ENCODE measurements at places on chromosomes 5 and 9.

DNA sequence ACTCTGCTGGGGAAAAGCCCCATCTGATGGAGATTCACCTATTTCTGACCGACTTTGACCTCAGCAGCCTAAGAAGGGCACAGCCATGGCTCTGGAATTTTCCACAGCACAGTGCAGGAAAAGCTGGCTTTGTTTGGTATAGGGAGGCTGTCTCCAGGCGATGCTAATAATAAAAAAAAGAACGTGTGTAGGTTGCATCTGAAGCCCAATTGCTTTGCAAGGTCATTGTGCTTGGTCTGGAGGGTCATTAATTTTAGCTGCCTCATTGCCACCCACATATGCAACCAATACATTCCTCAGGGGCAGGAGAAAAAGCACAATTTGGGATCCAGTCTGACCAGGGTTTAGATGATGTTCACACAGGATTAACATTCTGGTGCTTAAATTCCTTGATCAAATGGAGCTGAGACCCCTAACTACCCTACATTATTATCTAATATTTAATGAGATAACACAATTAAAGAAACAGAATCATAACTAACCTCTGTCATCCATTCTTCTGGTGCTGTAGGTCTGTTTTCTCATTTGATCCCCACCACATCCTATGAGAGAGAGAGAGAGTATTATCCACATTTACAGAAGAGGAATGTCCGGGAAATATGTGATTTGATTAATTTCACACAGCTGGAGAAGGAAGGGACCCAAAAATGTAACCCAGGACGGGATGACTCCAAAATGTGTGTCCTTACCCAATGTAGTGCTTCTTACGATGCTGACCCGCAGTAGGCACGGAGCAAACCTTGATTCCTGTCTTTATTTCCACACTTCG is 175.9 kb downstream of the RFK start:
- no peak for DNase-seq

DNA sequence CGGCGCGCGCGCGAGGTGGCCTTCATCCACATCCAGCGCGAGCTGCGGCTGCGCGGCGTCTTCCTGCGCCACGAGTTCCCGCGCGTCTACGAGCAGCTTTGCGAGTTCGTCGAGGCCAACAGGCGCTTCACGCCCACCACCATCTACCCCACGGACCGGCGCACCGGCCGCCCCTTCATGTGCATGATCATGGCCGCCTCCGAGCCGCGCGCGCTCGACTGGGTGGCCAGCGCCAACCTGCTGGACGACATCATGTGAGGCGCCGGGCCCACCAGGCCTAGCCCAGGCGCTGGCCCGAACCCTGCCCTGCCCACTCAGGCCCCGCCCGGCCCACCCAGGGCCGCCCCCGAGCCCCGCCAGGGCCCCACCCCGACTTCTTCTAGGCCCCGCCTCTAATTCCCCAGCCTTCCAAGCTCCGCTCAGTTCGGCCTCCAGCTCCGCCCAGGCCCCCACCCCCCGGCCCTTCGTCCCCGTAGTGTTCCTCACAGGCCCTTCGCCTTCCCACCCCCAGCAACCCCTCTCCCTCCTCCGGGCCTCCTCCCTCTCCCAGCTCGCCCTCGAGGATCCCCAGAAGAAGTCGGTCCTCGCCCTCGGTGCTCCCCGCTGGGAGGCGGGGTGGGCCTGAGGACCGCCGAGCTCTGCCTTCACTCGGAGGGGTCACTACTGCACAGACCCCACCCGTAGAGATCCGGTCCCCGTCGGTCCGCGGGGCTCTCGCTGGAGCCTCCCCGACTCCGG is 2.0 kb upstream of the PHPT1 start:
- DNase-seq, result peak; percentile 10

- no peak for DNase-seq
Measured at GRCh38 chr5:158753354-158753753, 346.4 kb downstream of the EBF1 start.

GRCh38 chr5:149490599-149491485 is 60.4 kb downstream of the CSNK1A1 start:
- no peak for DNase-seq

GRCh38 chr5:18761801-18762200 is 1127.5 kb downstream of the TAF11L14 start:
- DNase-seq, result peak; percentile 16

- no peak for DNase-seq
Measured at GRCh38 chr5:4197151-4197550, 601.5 kb downstream of the IRX1 start.

- no peak for DNase-seq
Measured at GRCh38 chr5:158212237-158212636, 353.3 kb upstream of the CLINT1 start.

DNA sequence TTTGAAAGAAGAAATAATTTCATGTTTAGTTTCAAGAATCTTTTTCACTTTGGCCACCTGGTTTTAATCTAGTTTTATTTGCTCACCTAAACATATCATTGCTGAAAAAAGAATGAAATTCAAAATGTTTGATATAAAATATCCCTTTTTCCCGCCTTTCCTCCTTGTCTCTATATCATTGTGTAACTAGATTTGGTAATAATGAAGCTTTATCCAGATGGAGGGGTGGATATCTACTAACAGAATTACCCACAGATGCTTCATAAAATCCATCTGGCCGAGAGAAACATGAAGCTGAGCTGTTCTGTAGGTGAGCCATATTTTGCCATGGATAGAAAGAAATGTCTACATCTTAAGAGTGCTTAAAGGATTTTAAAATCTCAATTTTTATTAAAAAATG is 214.7 kb downstream of the ICE1 start:
- no peak for DNase-seq

- DNase-seq, result no peak
Measured at GRCh38 chr5:2241842-2242241, 359.1 kb upstream of the IRX4 start.

GRCh38 chr5:80225934-80226326 is 29.9 kb downstream of the SERINC5 start:
- no peak for DNase-seq

GRCh38 chr5:149728303-149728702 is 1.8 kb upstream of the PPARGC1B start:
- DNase-seq, result no peak

GRCh38 chr5:170361116-170361515 is 28.1 kb downstream of the KCNMB1 start:
- DNase-seq, result no peak

DNA sequence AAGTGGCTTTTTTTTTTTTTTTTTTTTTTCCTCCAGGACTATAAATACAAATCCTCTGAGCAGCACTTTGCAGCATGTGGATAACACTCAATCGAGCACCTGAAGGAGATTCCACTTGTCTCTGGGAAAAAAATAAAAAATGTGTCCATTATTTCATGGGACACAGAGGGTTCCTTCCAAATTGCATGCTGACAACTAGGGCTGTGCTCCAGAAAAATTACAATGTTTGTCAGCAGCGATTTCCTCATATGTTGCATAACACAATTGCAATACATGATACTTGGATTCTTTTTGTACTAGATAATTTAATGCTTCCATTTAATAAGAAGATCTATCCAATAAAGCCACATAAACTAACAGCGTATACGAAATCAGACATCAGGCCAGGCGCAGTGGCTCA is 84.4 kb downstream of the CDH18 start:
- peak; percentile 4 for DNase-seq

- DNase-seq, result no peak
Measured at GRCh38 chr9:118222375-118222774, 518.2 kb downstream of the TLR4 start.

GRCh38 chr5:103741984-103742383 is 179.4 kb upstream of the NUDT12 start:
- DNase-seq, result no peak

DNA sequence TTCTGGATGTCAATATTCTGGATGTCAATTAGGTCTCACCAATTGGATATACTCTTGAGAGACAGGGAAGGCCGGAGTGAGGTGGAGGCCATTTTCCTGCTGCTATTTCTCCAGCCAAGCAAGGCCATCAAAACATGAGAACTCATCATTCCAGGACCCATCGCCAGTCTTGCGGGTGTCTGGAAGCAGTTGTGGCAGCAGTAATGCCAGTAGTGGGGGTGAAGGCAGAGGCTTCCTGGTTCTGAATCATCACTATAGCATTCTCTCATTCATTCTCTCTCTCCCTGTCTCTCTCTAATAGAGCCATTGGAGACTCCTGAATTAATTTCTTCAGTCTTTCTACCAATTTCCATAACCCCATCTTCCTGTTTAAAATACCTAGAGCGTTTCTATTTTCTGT is 71.8 kb downstream of the EGFLAM start:
- no peak for DNase-seq

GRCh38 chr5:78744951-78745534 is 96.5 kb upstream of the LHFPL2 start:
- DNase-seq, result no peak

- DNase-seq, result no peak
Measured at GRCh38 chr5:41600731-41601130, 90.3 kb upstream of the PLCXD3 start.

Measured in AML-193 (cell line).